ENCODE measurements at places on chromosomes 6 and 20.

DNA sequence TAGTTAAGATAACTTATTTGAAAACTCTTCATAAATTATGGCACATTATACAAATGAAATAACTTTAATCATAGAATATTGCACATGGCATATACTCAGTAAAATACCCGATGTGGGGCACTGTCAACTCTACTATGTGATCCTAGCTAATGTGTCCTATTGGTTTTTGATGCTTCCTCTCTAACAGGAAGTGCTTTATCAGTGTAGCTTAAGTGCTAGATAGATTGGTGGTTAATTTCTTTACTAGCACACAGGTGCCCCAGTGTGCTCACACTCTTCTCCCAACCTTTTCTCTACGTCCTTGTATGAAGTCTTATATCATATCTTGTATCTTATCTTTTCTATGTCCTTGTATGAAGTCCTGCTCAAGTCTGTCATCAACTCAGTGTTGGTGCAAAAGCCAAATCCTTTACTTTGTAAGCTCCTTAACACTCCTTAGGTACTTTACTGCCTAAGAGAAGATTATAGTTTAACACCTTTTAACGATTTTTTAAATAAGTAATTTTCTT is 358.9 kb downstream of the CENPW start:
- no peak for DNase-seq

DNA sequence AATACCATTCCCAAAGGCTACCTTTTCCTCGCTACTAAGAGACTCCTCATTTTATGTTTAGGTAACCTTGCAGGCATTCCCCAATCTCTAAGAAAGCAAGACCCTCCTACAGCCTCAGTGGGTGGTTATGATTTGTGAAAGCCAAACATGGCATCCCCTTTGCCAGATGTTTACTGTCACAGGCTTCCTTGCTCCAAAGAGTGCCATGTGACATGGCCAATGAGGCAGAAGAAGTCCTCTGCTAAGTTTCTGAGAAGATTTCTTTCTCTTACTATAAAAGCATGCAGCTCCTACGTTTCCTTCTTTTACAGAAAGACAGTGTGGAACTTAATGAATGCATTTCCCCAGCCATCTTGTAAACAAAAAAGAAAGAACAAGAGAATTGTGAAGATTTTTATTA is 688.2 kb downstream of the TBC1D32 start:
- no peak for DNase-seq

GRCh38 chr6:49336514-49337131 is 126.4 kb downstream of the MMUT start:
- no peak for DNase-seq

GRCh38 chr20:62838128-62838891 is 21.5 kb downstream of the COL9A3 start:
- no peak for DNase-seq

DNA sequence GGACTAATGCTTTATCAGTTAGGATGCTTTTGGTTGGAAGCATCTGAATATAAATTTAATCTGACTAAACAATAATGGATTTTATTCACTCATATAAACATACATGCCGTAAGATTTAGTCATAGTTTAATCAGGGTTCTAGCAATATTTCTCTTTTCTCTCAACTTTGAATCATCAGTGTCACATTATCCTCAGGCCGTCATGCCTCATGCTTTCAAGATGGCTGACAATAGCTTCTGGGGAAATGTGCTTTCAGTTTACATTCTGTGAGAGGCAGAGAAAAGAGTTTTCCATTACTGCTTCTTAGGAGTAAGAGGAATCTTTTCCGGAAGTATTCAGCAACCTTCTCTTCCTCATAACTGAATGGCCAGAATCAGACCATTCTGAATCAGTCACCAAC is 162.2 kb downstream of the GJA1 start:
- DNase-seq: no peak

- DNase-seq: no peak
Observed at GRCh38 chr6:167676666-167677421, 149.9 kb upstream of the AFDN start.

DNA sequence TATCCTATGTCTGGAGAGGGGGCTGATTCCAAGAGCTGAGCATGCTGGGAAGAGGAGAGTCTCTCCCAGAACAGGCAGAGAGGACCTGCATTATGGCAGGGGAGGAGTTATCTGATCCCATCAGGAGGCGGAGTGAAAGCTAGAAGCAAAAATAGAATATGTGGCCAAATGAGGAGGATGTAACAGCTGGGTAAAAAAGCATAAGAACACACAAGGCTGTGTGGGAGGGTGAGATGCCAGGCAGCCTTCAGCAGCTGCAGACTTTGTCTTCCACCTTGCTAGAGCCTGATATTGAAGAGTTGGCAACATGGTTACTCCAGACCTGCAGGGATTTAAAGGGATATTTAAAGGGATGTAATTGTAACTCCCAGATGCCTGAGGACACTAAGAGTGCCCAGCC is 167.1 kb downstream of the PTPRT start:
- DNase-seq: no peak

- DNase-seq: no peak
Observed at GRCh38 chr6:18493382-18493891, 106.3 kb downstream of the RNF144B start.

GRCh38 chr6:35149891-35150566 is 8.9 kb upstream of the TCP11 start:
- no peak for DNase-seq

DNA sequence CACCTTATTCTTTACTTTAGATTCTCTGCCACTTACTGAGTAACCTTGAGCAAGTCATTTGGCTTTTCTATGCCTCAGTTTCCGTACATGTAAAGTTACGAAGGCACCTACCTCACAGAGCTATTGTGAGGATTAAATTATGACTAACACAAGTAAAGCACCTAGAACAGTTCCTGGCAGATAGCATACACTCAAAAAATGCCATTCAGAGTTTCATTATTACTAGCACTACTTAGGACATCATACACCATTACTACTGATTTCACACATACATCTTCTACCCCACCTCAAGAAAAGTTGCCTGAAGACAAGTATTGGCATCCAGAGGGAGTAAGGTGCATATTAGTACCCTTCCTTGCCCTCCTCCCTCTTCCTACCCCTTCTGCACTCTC is 107.8 kb downstream of the OGFRL1 start:
- DNase-seq: no peak

- no peak for DNase-seq
Observed at GRCh38 chr6:40804905-40805304, 217.7 kb upstream of the LRFN2 start.

DNA sequence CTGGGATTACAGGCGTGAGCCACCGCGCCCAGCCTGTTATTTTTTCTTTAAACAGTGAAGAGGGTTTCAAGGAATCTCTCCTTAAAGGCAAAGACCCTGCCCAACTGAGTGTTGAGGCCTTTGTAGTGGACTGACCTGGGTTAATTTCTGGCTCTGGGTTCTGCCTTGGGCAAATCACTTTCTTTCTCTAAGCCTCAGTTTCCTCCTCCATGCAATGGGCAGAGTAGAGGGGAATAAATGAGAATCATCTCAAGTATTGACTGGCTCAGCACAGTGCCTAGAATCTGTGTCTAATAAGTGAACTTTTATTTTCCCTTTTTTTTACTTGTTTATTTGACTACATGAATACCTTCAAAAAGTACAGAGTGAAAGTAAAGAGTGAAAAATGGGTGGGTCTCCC is 31.0 kb upstream of the SLC9A8 start:
- no peak for DNase-seq

- no peak for DNase-seq
Observed at GRCh38 chr6:157548635-157549467, 167.9 kb downstream of the ZDHHC14 start.

GRCh38 chr6:89297695-89298351 is 17.3 kb downstream of the GABRR2 start:
- peak; percentile 45 for DNase-seq

GRCh38 chr20:59771506-59772372 is 161.7 kb downstream of the SYCP2 start:
- DNase-seq: no peak

DNA sequence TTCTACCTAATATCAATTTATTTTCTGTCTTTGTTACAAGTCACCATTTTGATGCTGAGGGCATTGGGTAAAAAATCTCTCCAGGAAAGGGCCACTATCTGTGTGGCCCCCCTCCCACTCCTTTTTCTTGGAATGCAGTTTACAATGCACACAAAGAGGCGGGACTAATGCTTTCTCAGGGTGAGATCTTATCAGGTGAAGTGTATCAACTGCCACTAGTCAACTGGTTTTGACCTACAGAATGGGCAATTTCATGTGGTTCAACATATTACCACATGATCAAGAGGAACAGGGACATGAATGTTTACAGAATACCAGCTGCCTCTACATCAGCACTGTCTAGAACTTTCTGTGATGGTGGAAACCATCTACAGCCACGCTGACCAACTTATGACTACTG is 3.7 kb downstream of the RRBP1 start:
- no peak for DNase-seq

GRCh38 chr6:159916752-159917151 is 26.0 kb downstream of the MAS1 start:
- DNase-seq: no peak

Measured in activated CD4-positive, alpha-beta T cell treated with anti-CD3 and anti-CD28 coated beads, Interleukin-2, amount 50 U/mL, for 24 hours (primary cell).